NCI-H2029 (cell line): ENCODE measurements at places on chromosomes 1 and 21.
A peak's percentile ranks its signal among the peaks of the same experiment; 100 is the strongest.

GRCh38 chr1:211532088-211532444 lies 40.1 kb upstream of the RD3 start:
- DNase-seq, result no peak

DNA sequence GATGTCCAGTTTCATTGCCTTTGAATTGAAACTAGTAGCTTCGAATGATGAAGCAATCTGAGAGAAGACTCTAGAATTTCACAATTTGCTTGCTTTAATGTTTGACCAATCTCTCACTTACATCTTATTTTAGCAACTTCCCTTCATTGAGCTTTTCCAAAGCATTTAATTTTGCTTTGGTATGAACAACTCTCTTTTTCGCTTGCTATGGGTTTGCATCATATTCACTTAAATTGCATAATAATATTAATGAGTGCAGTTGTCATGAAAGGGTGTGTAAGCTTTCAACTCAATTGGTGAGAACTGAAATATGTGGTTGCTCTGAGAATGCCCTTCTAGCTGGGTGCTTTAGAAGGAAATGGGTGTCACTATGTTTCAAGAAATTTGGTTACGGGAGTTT lies 309.2 kb downstream of the HLX start:
- no peak for DNase-seq

DNA sequence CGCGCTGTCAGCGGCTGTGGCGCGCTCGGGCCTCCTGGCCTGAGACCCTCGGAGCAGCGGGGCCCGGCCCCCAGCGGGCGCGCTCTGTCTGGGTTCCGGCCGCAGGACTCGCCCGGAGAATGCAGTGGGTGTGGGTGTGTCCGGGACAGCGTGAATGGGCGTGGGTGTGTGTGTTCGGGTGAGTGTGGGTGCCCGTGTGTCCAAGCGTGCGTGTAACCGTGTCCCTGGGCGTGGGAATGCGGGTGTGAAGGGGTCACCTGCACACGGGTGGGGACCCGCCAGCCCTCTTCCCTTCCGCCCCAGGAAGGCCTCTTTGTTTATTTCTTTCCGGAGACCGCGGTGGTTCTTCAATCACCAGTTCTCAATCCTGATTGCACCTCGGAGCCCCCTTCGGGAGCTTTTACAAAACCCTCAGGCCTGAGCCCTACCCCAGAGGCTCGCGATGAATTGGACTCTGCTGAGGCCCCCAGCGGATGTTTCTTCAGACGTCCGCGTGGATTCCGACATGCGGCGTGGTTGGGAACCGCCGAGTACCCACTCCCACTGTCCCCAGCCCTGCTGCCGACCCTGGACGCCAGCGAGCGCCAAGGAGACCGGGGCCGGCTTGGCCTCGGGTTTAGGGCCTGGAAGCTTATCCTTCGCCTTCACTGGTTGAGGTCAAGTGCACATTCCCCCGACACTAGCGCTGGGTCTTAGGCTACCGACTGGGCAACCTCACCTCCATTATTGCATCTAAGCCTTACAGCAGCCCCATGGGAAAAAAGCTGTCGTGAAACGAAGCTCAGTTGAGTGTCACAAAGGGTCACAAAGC lies 19.3 kb downstream of the SERTAD4 start:
- no peak for DNase-seq

- DNase-seq, result no peak
These were observed 118.1 kb downstream of the C1orf21 start for GRCh38 chr1:184504955-184505338.

DNA sequence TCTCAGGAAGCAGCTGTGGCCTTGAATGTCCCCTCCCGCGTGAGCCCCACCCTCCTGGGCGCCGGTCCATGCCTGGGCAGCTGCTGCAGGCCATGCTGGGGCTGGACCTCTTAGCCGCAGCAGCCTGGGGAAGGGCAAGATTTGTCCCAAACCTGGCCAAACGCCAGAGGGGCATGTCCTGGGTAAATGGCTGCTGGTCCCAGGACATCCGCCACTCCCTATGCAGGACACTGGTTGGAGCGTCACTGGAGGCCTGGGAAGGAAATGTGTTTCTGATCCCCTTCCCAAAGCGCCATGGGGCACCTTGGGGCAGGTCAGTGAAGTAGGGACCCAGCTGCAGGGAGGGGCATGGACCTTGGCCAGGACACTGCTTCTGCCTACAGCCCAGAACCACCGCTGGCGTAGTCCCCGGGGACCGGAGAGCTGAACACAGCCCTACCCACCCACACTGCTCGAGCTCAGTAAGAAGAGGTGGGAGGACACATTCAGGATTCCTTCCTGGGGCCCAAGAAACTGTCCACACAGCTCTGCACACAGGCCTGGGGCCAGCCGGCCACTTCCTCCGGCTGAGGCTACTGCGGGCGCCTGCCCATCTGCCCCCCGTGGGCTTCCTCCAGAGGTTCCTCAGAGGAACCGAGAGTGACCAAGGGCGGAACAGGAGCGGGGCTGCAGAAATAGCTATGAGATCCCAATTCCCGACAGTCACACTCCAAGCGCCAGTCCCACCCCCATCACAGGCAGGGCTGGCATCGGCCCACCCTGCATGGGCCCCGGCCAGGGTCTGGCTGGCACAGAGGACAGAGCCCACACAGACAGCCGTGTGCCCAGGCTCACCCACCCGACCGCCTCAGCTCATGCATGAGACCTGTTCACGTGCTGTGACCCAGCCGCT lies 10.8 kb upstream of the PLEKHG5 start:
- no peak for DNase-seq

DNA sequence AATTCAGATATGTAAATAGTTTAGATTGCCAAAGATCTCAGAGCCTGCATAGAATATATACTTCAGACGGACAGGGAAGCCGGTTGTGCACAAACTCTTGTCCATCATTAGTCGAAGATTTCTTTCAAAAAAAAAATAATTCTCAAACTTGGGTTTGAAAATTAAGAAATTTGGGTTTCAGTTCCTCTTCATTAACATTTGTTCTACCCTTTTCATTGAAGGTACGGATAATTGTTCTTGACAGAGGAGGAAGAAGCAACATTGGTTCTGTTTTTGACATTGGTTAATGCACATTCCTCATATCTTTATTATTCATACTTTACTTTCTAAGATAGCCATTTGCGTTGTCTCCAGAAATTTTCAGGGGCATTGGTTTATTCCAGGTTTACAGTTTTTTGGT lies 38.0 kb upstream of the PRMT6 start:
- DNase-seq, result no peak

DNA sequence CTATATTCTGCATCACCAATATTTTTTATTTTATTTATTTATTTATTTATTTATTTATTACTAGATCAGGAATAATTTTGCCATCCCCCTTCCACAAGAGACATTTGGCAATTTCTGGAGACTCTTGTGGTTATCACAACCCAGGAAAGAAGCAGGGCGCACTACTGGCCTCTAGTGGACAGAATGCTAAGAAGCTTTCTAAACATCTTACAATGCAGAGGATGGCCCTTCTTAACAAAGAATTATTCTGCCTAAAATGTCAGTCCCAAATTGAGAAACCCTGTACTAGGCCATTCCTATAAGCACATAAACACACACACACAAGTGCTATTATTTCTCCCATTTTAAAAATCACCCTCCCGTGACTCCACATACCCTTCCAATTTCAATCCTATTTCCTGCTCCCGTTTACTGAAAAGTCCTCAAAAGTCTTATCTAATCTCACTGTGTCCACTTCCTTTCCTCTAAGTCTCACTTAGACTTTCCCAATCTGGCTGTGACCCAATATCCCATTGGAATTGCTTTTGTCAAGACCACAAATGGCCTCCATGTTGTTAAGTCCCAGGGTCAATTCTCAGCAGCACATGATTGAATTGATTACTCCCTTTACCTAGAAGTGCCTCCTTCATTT lies 43.7 kb upstream of the RNF11 start:
- DNase-seq, result peak; percentile 87

GRCh38 chr1:178551307-178551706 lies 38.4 kb downstream of the TEX35 start:
- no peak for DNase-seq

GRCh38 chr1:171570295-171570694 lies 51.7 kb upstream of the MYOCOS start:
- no peak for DNase-seq

DNA sequence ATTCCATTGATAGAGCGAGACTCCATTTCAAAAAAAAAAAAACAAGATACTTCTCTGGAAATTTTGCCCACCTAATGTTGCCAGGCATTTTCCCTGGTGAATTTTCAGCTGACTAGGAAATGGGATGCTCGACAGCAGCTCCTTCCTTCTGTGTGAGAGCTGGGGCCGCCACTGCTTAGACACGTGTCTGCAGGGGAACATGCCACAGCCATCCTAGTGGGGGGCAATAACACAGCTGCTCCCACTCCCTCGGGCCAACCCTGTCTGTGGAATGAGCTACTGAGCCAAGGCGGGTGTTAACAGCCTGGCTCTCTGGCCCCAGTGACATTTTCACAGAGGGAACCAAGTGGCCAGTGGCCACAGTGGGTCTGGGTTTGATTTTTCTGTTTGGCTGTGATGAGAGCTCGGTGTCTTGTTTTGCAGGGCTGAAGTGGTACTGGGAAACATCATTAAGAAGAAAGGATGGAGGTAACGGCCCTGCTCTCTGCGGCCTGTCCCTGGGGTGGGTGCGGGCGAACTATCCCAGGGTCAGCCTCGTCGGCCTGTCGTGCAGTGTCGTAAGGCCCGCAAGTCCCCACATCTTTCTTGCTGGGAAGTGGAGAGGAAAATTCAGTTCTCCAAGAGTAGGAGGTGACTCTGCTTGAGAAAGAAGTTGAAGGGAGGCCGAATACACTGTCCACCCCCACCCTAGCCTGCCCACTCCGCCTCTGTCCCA lies 39.2 kb downstream of the KCNAB2 start:
- no peak for DNase-seq

DNA sequence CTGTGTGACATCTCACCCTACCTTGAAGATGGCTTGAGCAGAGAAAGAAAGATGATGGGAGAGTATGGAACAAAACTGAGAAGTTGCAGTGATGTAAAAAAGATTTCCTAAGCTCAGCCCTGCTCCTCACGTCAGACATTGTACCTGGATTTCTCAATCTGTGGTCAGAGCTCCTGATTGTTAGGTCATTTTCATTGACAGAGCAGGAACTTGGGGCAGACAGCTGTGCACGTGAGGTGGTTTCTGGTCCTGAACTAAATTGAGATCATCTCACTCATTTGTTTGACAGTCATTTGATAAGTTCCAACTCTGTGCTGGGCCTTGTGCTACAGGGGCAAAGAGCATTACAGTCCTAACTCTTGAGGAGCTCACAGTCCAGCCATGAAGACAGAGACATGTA lies 10.2 kb downstream of the TRAF3IP3 start:
- no peak for DNase-seq

GRCh38 chr1:35847935-35848565 lies 35.0 kb upstream of the AGO1 start:
- no peak for DNase-seq

- no peak for DNase-seq
These were observed 103.5 kb downstream of the NPHP4 start for GRCh38 chr1:5888606-5889211.
